CD4-positive, alpha-beta T cell treated with Interleukin-17A for 4 hours (primary cell): ENCODE measurements at places on chromosomes 4 and X.

DNA sequence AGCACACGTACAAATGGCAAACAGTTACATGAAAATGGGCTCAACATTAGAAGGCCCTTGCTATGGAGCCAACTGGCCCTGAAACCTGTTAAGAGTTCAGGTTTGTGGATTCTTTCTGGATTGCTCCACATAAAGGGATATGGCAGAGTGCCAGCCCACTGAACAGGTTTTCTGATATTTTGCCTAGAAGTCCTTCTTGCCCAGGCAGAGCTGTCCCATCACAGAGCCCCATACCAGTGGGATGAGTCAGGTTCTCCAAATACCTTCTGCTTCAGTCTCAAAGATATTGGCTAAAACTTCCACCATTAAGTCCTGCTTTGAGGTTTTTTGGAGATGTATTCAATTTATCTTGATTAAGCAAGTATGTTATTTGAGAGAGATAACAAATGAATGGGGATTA, 146.8 kb upstream of the IL1RAPL2 start:
- DNase-seq, result no peak

DNA sequence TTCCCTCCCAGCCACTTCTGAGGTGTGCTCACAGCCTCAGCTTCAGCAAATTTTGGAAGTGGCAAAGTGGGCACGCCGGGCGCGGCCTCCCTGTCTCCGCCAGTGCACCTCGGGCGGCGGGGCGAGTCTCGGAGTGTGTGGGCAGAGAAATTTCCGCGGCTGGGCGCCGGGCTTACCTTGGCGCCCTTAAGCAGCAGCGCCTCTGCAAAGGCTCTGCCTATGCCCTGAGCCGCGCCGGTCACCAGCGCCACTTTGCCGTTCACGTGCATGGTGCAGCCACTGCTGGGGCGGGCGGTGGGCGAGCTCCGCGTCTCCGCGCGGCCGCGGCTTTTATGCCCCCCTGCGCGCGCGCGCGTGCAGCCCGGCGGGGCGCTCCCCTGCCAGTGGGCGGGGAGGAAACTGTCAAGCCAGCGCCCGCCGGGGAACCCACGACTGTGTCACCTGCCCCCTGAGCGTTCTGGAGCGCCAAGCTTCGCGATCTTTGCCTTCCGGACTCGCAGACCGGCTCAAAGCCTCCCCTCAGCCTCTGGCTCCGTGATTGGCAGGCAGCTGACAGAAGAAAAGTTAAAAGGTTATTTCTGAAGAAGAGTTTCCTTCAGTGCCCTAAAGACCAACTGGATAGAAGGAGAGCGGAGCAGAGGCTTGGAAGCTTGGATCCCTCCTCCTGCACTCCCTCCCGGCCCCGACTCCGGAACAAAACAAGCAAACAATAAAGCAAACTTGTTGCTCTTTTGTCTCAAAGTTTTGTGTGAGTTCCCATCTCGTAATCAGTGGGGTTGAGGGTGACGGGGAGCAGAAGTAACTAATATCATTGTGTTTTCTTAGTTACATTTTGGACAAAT, at the start of gene HPGD:
HPGD (minus strand) TSS at position 306 of the 842 bp plus-strand sequence; CDS start at position 269, 37 bp downstream.
- peak; percentile 74 for DNase-seq

DNA sequence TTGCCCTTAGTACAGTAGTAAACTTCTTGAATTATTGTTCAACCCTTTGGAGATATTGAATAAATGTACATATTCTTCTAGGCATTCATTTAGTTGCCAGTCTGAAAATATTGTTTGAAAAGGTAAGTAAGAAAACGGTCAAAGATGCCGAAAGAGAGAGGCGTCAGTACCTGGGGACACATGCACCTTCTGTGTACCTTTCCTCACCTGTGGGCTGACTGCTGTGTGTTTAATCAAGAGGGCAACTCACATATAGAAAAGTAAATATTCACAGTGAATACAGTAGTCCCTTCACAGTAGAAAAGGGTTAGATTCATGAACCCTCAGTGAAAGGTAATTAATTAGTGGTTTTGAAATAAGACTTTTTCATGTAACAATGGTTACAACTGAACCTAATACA, 6.9 kb downstream of the ANXA10 start:
- no peak for DNase-seq

DNA sequence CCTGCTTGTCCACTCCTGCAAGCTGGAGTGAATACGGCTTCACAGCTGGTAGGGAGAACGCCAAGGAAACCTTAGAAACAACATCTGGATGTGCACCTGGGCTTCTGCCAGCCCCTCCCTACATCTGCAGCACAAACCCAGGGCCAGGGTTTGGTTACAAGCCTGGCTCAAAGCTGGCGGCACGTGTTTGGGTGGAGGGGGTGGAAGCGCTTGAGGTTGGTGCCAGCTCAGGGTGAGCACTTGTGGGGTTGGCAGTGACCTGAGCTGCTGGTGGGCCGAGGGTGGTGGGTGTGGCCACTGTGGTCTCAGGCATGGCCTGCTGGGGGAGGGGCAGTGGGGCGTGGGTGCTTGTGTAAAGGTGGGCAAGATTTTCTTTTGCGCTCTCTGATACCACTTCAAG, 15.6 kb downstream of the ELF4 start:
- peak; percentile 22 for DNase-seq

DNA sequence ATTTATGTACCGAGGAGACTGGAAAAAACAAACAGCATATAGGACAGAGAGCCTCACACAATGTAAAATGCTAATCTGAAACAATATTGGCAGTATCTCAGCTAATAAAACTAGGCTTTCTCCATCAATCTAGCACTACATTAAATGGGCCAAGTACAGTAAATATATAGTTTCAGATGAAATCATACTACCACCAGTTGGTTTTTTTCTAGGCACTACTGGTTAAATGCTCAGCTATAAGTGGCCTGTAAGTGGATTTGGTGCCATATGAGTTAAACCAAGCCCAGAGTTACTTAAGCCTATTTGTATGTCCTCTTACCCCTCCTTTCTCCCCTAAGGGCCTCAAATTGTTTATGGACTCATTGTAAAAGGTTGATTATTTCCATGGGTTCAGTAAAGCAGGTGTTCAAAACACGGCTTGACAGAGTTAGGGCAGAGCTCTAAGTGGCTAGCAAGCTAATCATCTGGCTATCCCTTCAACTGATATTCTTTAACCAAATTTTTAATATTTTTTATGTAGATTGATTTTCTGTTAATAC, 57.5 kb downstream of the FAM13A start:
- DNase-seq, result no peak

GRCh38 chr4:36244257-36245082, at the start of gene ARAP2:
ARAP2 (minus strand) TSS chr4:36244514; CDS start chr4:36229486, 15,028 bp downstream.
- peak; percentile 82 for DNase-seq

DNA sequence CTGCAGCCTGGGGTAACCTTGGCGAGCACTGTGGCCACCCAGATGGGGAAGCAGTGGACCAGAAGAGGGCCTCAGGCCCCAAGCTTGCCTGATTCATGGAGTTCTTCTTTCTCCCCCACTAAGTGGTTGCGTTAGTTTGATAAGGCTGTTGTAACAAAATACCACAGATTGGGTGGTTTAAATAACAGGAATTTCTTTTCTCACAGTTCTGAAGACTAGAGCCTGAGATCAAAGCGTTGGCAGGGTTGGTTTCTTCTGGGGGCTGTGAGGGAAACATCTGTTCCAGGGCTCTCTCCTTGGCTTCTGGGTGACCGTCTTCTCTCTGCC, 105.7 kb upstream of the GATB start:
- no peak for DNase-seq
